Endothelial cell of umbilical vein (primary cell): ENCODE measurements at places on chromosomes 3 and 15.
A peak's percentile ranks its signal among the peaks of the same experiment; 100 is the strongest.

DNA sequence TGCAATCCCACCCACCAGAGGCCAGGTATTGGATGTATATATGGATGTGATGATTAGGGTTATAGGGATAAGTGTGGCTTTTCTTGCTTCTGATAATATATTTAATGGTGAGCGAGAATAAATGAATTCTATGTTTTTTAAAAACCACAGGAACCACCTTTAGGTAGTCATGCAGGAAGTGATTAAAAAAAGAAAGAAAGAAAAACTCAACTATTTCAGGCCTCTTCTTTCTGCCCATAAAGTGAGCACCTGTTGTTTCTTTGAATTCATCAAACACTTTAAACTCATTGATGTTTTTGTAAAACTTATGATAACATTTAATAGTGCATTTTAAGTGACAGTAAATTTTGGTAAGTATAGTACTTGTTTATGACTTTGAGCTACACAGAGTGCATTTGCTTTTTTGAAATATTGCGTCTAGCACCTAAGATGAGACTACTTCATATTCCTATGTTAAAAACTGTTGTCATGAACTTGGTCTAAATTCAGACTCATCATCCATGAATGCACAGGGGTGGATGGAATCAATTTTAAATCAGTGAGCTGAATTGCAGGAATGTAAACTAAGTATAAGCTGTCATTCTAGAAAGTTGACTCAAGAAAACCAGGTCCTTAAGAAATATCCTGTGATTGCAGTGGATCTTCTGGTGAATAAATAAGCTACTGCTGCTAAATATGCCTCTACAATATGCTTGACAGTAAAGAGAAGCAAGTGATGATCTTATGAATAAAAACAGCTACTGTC lies 764.4 kb upstream of the NECTIN3 start:
- DNase-seq: no peak

GRCh38 chr3:55524565-55525244 lies 37.6 kb upstream of the WNT5A start:
- no peak for DNase-seq

- no peak for DNase-seq
Measured at GRCh38 chr3:128083396-128083795, 31.2 kb downstream of the SEC61A1 start.

DNA sequence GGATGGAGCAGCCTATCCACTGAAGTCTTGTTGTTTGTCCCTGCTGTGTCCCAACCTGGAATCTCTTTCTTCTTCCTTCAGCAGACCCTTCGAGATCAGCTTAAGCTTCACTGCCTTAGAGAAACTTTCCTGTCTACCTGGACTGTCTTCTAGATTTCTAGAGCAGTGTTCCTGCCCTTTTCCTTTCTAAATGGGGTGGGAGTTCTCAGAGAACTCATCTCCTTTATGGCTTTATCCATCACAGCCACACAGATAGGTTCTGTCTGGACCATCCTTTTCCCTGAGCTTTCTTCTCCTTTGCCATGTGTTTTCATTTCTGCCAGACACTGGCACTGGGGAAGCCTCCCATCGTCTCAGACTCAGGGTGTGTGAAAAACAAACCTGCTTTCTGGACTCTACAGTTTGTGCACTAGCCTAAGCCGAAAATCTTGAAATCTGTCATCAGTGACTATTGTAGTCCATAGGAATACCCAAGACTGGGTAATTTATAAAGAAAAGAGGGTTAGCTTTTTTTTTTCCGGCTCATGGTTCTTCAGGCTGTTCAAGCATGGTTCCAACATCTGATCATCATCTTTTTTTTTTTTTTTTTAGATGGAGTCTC lies 177.5 kb downstream of the PGPEP1L start:
- no peak for DNase-seq

DNA sequence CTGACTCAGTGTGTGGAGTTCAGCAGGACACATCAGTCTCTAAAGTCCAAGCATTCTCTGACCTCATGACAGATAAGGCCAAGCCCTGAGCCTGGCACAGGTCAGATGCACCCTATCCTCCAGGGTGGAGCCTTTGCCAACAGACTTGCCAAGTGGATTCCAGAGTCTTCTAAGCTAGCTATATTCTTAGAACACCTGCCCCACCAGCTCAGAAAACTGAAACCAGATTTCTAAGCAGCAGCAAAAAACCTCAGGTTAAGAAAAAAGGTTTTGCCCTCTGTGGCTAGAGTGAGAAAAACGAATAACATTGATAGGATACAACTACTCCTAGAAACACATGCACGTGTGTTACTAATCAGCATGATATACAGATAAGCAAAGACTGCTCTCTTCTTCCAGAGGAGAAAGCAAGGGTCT lies 11.6 kb downstream of the RMDN3 start:
- no peak for DNase-seq

DNA sequence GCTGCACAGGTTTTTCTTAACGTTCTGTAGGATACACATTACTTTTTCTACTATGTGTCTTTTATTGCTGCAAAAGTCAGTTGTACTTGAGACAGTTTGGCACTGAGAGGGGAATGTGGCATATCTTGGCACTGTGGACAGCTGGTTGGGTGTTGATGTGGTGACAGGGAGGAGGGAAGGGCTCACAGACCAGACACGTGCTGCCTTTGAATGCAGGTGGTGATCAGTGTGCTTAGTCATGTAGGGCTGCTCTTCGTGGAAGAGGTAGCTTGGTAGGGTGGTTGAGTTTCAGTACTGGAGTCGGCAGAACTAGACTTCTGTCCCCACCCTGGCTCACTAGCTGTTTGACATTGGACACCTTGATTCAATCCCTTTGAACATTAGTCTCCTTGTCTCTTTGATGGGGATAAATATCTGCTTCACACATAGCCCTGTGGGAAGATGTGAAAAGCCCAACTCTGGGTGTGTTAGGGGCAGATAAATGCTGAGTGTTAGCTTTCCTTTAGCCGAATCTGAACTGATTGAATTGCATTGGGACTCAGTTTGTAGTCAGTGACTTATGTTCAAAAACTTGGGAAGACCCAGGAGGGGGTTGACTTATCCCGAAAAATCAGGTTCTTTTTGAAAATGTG lies 108.4 kb downstream of the PTPRG start:
- DNase-seq: no peak

GRCh38 chr3:38544926-38545325 lies 48.8 kb downstream of the EXOG start:
- no peak for DNase-seq

DNA sequence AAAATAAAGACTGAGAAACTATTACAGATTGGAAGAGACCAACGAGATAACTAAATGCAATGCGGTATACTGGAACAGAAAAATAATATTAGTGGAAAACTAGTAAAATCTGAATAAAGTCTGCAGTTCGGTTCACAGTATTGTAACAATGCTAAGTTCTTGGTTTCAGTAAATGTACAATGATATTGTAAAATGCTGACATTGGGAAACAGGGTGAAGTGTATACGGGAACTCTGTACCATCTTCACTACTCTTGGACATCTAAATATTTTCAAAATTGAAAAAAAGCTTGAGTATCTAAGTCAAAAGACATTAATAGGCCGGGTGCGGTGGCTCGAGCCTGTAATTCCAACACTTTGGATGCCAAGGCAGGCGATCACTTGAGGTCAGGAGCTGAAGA lies 120.9 kb upstream of the KCNMB2 start:
- DNase-seq: no peak

DNA sequence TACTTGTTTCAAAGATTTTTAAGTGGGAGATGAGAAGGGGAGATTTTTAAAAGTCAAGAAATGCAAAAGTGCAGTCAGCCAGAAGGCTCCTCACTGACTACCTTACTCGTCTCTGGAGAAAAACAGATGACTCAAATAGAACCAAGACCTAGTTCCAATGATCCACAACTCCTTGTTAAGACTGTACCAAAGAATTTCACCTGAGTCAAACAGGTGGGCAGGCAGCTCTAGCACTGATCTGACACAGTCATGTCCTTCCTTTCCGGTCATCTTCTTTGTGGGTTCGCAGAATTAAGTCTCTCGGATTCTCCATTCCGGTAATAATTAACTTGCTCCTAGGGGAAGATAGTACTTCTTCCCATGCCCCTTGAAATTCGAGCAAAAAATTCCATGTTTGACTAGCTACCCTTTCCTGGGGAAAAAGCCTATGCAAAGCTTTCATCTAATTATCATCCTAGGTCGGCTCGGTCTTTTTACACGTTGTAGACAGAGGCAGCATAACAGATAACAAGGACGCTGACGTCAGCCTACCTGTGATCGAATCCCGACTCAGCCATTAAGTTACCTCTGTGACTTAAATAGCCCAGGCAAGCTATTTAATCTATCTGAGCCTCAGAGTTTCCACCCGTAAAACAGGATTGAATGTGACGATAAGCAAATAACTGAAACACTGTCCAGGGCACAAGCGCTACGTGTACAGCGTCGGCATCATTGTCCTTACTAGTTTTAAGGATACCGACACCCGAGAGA lies 758 bp downstream of the SELENOK start:
- peak; percentile 53 for DNase-seq

DNA sequence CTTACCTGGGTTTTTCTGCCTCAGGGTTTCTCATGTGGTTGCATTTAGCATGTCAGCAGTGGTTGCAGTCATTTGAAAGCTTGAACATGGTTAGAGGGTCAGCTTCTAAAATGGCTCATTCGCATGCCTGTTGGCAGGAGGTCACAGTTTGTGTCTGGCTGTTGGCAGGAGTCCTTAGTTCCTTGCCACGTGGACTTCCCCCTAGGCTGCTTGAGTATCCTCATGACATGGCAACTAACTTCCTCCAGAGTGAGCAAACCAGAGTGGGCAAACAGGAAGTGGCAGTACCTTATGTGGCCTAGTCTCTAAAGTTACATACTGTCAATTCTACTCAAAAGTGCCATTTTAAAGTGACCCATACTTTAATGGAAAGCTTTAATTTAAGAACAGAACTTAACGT lies 3.4 kb upstream of the UNC13C start:
- DNase-seq: no peak

DNA sequence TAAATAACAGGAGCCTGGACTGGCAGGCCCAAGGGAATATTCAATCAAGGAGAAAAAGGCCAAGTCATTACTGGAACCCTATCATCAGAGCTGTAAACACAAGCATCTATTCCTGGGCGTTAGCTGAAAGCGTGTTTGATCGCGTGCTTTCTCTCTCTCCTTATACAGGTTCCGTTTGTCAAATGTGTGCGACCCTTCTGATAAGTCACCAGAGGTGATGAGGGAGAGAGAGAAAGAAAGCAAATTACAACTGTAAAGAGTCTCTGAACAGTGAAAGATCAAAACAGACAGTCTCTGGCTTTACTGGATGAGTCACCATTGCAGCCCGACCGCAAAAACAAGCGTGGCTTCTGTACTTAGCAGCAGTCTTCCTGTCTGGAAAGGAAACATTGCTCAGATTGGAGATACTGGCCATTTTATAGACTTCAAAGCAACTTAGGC lies 39.5 kb upstream of the TPRG1 start:
- peak; percentile 82 for DNase-seq

- no peak for DNase-seq
Measured at GRCh38 chr3:152832046-152832445, 2.9 kb upstream of the P2RY1 start.

GRCh38 chr15:43316971-43317346 lies 13.4 kb downstream of the LCMT2 start:
- no peak for DNase-seq

GRCh38 chr3:184306341-184306972 lies 7.4 kb downstream of the PSMD2 start:
- no peak for DNase-seq

GRCh38 chr3:137760341-137761098 lies 3.6 kb upstream of the SOX14 start:
- DNase-seq: no peak

DNA sequence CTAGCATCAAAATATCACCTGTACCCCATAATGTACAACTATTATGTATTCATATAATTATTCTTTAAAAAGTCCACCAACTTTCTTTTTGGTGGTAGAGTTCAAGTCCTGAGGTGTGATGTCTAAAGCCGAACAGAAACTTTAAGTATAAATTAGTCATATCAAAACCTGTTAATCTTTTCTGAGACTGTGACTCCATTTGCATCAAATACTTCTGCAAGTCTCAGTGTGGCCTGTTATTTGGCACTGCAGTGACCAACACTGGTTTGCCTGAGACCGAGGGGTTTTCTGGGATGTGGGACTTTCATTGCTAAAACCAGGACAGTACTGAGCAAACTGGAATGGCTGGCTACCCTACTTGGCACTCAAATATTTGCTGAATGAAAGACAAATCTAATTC lies 7.3 kb downstream of the NGLY1 start:
- no peak for DNase-seq

DNA sequence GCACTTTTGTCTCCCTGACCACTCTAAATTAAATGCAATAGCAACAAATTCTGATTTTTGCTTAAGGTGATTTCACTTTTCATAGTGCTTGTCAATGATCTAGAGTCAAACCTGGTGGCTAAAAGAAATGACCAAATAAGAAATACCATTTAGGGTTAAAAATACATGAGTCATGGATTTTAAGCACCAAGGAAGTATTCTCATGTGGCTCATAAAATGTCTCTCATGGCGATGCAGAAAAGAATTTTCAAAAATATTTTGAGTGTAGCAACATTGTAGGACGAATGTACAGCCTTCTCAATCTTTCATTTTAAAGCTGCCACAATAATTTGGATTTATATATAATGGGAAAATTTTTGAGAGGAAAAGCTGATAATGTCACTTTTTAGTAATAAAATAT lies 193.6 kb downstream of the EPHA3 start:
- DNase-seq: no peak

- DNase-seq: peak; percentile 17
Measured at GRCh38 chr3:73094129-73094528, 32.7 kb downstream of the EBLN2 start.

DNA sequence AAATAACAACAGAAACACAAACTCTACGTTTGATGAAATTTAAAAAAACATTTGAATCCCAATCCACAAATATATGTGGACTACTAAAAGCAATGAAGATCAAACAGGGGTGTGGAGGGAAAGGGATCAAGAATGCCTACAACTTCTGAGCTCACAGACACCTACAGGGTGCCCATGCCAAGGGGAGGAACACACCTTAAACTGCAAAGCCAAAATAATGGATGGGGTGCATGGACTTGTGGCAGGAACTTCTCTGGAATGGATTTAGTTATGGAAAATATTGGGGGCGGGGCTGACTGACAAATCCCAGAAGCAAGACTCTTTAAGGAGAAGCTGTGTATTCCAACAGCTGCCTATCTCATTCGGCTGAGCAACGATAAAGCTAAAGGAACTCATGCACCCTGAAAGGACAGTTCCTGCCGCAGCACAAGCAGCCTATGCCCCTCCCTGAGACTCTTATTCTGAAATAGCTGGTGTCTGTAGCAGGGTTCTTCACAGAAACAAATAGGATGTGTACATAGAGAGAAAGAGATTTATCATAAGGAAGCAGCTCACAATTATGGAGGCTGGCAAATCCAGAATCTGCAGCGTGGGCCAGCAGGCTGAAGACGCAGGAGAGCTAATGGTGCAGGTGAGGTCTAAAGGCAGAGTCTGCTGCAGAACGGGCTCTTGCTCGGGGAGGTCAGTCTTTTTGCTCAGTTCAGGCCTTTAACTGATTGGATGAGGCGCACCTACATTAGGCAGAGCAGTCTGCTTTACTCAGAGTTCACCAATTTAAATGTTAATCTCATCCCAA lies 24.5 kb upstream of the PLA2G4D start:
- DNase-seq: no peak
